ENCODE measurements at places on chromosomes 16 and 17.

- DNase-seq, result no peak
Measured at GRCh38 chr16:74297145-74297665, 591 bp downstream of the PSMD7 start.

- DNase-seq, result no peak
Measured at GRCh38 chr16:1539720-1540555, 6.5 kb downstream of the TMEM204 start.

DNA sequence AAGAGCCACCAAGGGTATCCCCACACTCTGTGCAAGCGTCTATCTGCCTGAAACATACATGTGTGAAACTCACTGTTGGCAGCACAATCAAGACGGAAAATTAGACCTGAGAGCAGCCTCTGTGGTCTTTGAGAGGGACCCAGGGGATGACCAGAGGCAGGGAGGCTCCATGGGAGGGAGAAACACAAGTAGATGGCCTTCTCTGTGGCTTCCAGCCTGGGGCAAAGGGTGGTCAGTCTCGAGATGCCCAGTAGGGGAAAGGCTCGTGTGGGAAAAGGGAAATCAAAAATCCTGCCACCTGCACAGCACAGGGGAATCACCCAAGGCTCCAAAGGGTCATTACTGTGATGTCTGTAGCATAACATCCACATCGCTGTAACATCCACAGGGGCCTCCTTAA lies 823.3 kb downstream of the KCNJ18 start:
- no peak for DNase-seq

DNA sequence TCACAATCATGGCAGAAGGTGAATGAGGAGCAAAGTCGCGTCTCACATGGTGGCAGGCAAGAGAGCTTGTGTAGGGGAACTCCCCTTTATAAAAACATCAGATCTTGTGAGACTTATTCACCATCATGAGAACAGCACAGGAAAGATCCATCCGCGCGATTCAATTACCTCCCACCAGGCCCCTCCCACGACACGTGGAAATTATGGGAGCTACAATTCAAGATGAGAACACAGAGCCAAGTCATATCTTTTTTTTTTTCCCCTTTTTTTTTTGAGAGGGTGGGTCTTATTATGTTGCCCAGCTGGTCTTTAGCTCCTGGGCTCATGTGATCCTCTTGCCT lies 60.0 kb downstream of the RPTOR start:
- no peak for DNase-seq
